Dermis blood vessel endothelial cell (primary cell): ENCODE measurements at places on chromosomes 4 and X. TPM values are rescaled to one million over a fixed set of nuclear protein-coding genes. Genes with fewer than 3 reads are reported as not detected.

Gene REPS2
- total RNA-seq: 6.1 and 6.5 TPM in 2 replicates

Gene GAGE12C
- not detected in 2 replicates for total RNA-seq

- DNase-seq: no peak
Measured at GRCh38 chrX:42109428-42109827, 186.1 kb upstream of the CASK start.

GRCh38 chr4:139282065-139282720, 2.2 kb upstream of the MGARP start:
- DNase-seq: no peak

DNA sequence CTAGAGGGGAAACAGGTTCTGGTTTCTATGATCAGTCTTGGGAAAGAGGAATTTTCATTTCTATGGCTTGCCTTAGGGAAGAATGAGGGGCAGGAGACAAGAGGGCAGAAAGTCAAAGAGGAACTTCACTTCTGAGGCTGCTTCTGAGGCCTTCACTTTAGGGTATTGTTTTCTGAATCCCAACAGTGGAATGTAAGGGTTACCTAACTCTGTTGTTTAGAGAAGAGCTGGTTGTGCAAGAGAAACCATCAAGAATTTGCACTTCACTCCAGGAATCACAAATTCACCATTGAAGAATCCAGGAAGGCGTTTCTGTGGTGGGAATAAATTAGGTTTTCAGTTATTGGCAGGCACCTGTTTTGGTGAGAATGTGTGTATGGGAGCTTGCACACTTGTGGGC, 126.7 kb upstream of the AMOT start:
- no peak for DNase-seq
